ENCODE measurements at places on chromosomes 7 and 10.

DNA sequence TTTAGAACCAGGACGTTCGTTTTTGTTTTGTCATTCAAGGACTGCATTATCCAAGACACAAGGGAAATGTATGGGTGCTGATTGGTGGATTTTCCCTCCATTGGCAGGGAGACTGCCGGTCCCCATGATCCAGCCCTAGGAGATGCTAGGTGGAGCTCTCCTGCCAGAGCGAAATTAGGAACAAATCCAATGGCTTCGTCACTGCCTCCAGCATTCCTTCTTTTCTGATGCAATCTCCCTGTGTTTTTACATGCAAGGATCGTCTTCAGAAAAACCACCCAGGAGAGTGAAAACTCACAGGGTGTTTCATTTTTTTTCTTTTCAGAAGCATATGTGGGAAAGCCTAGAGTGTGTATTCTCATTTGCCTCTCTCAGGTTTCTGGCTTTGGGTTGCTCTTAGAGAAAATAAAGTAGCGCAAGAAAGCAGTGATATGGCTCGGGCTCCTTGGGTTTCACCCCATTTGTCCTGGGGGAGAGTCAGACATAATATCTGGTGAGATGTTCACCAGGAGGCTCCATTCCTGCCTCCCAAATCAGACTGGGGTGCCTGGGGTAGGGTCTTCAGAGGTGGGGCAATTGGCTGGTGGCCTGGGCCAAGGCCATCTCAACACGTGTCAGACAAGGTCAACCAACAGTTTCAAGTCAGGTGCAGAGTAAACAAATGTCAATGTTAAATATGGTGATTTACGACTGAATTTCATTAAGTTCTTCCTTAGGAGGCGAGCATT lies 450.9 kb upstream of the MKI67 start:
- no peak for DNase-seq

- no peak for DNase-seq
Measured at GRCh38 chr10:47107007-47107747, 192.8 kb upstream of the GDF10 start.

- DNase-seq, result no peak
Measured at GRCh38 chr10:48605786-48606529, 1.1 kb upstream of the ARHGAP22 start.

DNA sequence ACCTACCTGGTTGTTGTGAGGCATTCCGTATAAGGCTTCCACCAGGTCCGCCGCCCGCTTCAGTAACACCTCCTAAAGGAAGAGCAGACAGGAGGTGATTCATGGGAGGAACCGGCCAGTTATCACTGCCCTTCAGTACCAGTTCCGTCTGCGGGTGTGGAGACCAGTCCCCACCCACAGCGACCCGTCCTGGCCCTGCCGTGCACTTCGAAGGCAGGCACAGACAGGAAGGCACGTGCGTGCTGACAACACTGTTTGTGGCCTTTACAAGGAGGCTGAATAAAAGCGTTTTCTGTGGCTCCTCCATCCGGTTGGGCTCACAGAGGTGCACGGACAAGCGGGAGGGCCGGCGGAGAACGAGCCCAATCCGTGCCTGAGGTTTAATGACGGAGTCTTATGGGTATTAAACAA lies 120.9 kb downstream of the EBF3 start:
- DNase-seq, result no peak

GRCh38 chr10:131855461-131856401 lies 45.1 kb upstream of the PPP2R2D start:
- no peak for DNase-seq

DNA sequence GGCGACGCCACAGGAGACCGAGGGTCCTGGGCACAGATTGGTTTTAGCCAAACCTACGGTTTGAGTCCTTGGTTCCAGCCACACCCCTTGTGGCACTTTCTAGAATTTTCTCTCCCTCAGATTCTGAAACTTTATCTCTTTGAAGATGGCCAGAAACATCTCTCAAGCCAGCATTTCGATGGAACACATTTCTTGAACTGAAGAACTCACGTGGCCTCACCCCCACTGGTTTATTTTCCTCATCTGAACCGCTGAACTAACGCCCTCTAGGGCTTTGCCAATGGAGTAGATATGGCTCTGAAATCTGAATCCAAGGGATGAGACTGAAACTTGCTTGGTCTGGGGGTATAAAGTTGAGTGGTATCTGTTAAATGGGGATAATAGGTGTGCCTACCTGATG lies 6.7 kb upstream of the SPAM1 start:
- DNase-seq, result no peak

- DNase-seq, result no peak
Measured at GRCh38 chr10:22438711-22439110, 93.4 kb downstream of the SPAG6 start.

DNA sequence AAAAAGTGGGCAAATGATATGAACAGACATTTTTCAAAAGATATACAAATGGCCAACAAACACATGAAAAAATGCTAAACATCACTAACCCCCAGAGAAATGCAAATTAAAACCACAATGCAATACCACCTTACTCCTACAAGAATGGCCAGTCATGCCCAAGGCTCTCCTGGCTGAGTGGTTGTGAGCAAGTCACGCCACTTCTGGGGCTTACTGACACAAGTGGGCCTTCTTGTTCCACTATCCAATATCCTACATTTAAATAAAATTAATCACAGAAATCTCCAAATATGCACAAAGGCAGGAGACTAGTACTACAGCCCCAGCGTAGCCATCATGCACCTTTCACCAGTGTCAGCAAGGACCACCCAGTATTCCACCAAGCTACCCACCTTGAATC lies 181.9 kb downstream of the TNS3 start:
- DNase-seq, result no peak

DNA sequence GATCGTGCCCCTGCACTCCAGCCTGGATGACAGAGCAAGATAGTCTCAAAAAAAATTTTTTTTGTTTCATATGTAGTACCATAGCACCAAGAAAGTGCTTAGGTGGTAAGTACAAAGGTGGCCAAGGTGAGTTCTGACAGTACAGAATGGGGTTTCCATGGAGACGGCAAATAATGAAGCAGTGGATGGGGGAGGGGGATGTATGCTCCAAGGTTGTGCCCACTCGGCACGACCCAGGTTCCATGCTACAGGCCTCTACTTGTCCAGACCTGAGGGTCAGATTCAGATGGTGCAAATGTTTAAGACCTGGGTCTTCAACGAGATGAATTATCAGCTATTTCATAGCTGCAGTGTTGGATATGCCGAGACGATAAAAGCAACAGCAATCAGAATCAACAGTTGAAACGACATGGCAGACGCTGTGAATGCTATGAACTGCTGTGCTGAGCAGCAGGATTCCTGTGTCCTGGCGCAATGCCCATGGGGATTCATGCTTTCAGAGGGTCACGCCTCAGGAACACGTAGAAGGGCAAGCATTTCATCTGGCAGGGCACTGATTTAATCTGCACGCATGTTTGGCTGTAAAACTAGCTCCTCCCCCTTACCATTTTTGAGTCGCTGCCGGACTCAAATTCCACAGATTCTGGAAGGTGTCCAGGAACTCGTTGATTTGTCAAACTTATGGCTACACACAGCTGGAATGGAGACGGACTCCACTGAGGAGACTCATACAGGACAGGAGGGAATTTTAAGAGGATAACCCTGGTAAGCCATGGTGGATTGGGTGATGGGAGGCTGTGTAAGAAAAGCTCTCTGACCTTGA lies 256.5 kb downstream of the FRMD4A start:
- DNase-seq, result peak; percentile 100

GRCh38 chr7:91553410-91553895 lies 289.2 kb downstream of the FZD1 start:
- DNase-seq, result no peak

DNA sequence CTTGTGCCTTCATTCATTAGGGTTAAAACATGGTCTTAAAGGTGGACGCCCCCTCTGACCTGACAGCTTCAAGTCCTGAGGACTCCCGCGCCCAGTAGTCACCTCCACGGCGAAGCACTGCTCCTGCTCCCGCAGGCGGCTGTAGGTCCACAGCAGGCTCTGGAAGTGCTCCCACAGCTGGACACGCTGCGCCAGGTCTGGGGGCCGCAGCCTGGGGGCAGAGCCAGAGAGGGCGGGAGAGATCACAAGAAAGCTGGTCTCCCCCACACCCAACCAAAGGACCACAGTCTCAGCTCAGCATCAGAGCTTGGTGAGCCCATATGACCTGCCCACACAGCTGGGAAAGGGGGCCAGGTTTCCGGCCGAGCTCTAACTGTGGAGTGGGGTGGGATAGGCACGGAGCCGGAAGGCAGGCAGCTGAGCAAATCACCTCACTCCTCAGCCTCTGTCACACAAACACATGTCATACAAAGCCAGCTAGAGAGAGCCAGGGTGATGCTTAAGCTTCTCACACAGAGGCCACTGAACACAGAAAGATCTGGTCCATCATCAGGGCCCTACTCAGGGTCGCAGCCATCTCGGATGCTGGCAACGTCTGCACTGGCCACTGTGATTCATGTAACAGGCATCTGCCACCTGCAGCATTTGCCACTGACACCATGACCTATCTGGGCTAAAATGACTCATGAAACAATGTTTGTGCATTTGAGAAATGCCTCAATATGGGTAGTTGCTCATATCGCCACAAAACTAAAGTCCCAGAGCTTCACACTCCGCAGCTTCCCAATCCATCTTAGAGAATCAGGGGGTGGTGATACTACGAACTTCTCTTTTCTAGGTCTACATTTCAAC lies 12.6 kb downstream of the HPS1 start:
- no peak for DNase-seq

DNA sequence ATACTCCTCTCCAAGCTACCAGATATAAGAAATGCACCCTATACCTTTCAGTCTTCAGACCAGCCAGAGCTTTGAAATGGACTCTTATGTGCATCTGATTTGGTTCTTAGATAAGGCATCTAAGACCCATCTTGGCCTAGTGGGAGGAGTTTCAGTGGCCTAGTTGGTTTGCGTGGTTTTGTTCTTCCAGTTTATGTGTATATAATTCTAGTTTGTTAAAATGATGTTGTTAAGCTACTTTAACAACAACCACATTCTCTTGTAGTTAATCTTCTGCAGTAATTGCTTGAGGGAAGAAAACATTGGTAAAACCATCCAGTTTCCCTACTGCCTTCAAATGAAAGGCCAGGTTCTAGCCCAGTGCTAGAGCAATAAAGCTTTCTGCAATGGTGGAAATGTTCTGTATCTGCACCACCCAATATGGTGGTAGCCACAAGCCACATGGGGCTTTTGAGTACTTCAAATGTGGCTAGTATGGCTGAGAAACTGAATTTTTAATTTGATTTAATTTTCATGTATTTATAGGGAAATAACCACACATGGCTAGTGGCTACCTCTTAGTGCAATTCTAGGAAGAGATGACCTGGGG lies 66.3 kb downstream of the KLHDC10 start:
- no peak for DNase-seq

DNA sequence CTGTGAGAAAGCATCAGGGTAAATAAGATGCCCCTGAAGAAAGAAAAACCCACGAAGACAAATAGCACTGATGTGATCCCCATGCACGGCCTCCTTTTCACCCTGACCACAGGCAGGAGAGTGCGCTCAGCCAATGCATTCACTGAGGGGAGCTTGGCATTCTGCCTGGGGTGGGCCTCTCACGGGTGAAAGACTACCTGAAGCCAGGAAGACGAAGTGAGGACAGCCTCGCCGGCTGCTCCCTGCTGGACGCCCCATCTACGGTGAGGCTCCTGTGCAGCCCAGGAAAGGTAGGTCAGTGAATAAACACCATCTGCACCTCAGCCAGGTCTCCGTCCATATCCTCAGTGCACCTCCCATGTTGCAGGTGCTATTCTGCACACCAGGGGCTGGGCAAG lies 32.0 kb downstream of the CPXM2 start:
- no peak for DNase-seq

GRCh38 chr10:23331567-23332301 lies 12.9 kb downstream of the C10orf67 start:
- no peak for DNase-seq

GRCh38 chr10:132961787-132962622 lies 19.6 kb upstream of the CFAP46 start:
- peak; percentile 39 for DNase-seq

DNA sequence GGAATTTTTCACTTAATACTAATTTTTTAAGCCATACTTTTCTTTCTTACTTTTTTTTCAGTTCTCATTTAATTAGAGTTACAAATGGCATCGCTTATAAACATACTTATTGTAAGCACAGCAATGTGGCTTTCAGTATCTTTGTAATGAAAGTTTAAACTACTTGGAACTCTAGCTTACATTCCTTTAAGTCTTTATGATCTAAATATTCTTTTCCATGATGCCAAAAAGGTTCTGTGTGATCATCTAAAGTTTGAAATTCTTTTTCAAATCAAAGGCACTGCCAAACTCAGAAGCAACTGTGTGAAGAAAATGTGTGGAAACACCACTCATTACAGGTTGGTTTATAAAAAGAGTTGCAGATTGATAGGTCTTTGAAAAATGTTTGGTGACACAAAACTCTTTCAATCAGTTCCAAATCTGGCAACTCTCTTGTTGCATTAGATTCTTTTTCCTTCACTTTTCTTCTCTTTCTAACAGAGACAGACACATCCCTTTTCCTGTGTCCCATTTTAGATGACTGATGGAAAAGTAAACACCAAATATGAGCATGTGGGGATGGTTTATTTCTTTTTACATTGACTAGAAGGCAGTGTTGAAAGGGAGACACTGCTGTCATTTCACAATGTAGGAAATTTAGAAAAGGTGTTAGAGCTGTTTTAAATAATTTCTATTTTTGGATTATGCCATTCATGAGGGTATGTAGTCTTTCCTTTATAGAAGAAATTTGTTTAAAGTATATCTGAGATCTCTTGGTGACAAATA lies 392.3 kb downstream of the SUGCT start:
- no peak for DNase-seq

- DNase-seq, result peak; percentile 86
Measured at GRCh38 chr7:101121991-101122932, 4.6 kb upstream of the SERPINE1 start.

DNA sequence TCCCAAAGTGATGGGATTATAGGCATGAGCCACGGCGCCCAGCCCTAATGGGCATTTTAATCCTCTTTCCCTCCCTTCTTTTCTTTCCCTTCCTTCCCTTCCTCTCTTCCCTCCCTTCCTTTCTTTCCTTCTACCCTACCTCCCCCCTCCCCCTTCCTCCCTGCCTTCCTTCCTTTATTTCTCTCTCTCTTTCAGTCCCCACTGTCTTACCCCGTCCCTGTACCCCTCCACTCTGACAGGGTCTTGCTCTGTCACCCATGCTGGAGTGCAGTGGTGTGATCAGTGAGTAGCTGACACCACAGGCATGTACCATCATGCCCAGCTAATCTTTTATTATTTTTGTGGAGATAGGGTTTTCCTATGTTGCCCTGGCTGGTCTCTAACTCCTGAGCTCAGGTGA lies 24.2 kb downstream of the LCOR start:
- no peak for DNase-seq

- no peak for DNase-seq
Measured at GRCh38 chr10:17643339-17643754, 604 bp upstream of the STAM start.

All from HFF-Myc (cell line).